ENCODE measurements at places on chromosomes 3 and 15.
A peak's percentile ranks its signal among the peaks of the same experiment; 100 is the strongest.

DNA sequence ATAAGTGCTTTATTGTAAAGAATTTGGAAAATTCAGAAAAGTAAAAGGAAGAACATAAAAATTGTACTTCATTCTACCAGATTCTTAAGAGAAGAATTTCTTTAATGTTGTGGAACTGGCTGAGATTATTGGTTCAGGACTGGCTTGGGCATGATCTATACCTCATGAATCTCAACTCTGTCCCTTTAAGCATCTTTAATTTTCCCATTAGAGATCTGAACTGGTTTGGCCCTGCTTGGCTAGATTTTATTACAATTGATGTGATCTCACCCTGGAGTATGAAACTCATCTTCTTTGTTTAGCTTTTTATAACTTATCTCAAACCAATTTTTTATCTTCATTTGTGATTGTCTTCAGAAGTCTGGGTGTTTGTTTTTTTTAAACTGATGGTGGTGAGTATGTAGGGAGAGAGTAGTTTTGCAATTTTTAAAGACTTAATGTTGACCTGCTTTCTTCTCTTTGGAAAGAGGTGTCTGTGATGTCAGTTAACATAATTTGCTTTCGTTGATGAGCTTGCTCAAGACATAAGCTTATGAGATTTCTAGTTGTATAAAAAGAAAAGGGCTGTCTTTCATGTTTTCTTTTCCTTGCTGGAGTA is 61.9 kb downstream of the ZNF609 start:
- H3K36me3 ChIP-seq = peaks cover 44% of the 10 kb centered on the region
- no peaks in the 10 kb centered on the region for H3K27me3 ChIP-seq
- H3K27ac ChIP-seq = peak overlapping the region; percentile 72
- H3K4me1 ChIP-seq = peaks cover 40% of the 10 kb centered on the region

DNA sequence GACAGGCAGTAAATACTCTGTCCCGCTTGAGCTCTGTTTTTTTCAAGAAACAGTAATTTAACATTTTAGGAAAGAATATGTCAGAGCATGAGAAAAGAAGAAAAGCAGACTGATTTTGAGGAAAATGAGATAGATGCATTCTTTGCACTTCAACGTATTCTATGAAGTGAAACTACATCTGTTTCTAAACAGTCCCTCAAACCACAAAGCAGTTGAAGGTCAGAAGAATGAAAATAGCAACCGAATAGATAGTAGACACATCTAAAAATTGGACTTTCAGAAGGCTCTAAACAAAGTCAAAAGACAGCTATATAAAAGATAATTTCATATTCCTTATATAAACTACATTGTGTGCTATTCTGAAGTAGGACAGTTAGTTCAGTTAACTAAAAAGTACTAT is 172.6 kb upstream of the LRRC3B start:
- H3K27ac ChIP-seq = no peak overlapping the region
- H3K27me3 ChIP-seq = no peaks in the 10 kb centered on the region
- peaks cover 5% of the 10 kb centered on the region for H3K4me1 ChIP-seq
- no peak overlapping the region for H3K4me3 ChIP-seq
- no peak for DNase-seq

- DNase-seq = no peak
- peak overlapping the region; percentile 50 for H3K27ac ChIP-seq
- H3K4me1 ChIP-seq = no peaks in the 10 kb centered on the region
- H3K27me3 ChIP-seq = peaks cover 10% of the 10 kb centered on the region
Measured at GRCh38 chr3:102059145-102059943, 210.0 kb downstream of the NFKBIZ start.

GRCh38 chr3:152050903-152051302 is 177.5 kb downstream of the SUCNR1 start:
- H3K4me3 ChIP-seq = no peak overlapping the region
- no peak overlapping the region for H3K27ac ChIP-seq
- H3K4me1 ChIP-seq = peaks cover 10% of the 10 kb centered on the region
